ENCODE measurements at places on chromosomes 1 and 21.

DNA sequence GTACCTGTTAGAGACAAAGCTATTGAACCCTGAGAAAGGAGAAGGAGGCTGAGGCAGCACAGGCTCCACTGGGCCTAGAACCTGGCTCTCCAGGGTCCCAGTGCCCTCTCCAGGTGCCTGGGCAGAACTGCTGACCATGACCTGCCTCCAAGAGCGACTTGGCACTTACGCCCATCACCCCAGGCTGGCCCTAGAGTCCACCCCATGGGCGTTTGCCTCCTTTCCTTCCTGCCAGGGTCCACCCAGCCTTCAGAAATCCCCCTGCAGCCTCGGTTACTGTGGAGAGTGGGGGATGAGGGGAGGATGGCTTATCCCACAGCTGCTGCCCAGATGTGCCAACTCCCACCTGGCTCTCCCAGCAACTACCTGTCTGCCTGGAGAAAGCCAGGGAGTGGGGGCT, 14.7 kb upstream of the C1QA start:
- no peak for DNase-seq

GRCh38 chr1:24919791-24920532, 10.1 kb downstream of the RUNX3 start:
- no peak for DNase-seq

GRCh38 chr1:3588395-3588794, 22.9 kb downstream of the MEGF6 start:
- no peak for DNase-seq

DNA sequence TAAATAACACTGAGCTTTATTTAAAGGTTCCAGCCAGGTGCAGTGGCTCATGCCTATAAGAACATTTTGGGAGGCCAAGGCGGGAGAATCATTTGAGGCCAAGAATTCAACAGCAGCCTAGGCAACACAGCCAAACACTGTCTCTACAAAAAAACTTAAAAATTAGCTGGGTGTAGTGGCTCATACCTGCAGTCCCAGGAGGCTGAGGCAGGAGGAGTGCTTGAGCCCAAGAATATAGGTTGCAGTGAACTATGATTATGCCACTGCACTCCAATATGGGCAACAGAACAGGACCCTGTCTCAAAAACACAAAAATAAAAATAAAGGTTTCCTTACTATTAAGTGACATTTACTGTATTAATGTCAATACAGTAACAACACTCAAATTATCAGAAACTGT, 2.1 kb downstream of the TAF12 start:
- DNase-seq, result no peak

GRCh38 chr1:155093911-155094621, 15.4 kb downstream of the EFNA3 start:
- no peak for DNase-seq

DNA sequence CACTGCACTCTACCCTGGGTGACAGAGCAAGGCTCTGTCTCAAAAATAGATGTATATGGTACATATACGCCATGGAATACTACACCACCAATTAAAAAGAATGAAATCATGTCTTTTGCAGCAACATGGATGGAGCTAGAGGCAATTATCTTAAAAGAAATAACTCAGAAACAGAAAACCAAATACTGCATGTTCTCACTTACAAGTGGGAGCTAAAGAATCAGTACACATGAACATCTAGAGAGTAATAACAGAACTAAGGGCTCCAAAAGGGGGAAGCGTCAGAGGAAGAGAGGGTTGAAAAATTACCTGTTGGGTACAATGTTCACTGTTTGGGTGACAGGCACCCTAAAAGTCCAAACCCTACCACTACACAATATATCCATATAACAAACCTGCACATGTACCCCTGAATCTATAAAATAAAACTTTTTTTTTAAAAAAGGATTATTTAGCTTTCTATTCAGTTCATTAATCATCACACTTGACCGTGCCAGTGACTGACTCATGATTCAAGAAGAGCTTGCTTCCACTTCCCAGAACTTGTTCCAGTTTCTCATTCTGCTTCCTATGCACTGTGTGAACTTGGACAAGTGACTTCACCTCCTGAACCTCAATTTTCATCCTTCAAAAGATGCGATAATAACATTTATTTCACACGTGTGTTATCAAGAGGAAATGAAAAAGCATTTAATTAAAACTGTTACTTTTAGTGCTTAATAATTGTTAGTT, 109.6 kb downstream of the PLPP3 start:
- no peak for DNase-seq

- DNase-seq, result no peak
These were observed 93.4 kb downstream of the PCBP3 start for GRCh38 chr21:45736690-45737484.

DNA sequence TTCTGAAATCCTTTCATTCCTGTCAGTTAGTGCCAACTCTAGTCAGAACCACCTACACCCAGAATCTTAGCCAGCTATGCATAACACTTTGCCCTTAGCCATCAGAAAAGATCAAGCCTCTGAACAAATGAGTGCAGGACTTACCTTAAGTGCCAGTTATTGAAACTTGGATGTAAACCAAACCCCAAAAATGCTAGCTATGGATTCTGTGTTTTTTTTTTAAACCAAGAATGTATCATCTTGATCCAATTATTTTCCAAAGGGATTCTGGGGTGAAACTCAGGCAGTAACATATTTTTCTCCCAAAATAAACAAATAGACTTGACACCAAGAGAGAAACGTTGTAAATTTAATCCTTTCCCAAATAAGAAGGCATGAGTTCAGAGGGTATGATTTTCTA, 538.6 kb upstream of the ADAMTS5 start:
- DNase-seq, result no peak

- no peak for DNase-seq
These were observed 10.7 kb upstream of the PHTF1 start for GRCh38 chr1:113770031-113770430.

DNA sequence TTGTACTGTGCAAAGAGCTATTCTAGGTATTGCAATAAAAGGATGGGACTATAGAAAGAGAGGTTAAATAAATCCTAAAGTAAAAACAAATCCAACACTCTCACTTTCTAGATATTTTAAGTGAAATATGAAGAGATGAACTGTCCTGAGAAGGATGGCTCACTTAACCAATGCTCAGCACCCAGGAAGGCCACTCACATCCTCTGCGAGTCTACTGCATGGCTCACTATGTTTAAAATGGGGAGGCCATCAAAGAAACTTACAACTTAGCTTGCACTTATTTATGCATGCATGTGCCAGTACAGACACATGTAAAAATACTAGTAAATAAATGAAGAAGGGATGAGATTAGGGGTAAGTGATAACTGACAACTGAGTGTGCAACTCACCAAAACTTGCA, 37.5 kb downstream of the PLPPR5 start:
- DNase-seq, result no peak

GRCh38 chr1:43557744-43558245, 27.1 kb downstream of the PTPRF start:
- no peak for DNase-seq

- no peak for DNase-seq
These were observed 26.2 kb upstream of the EDN2 start for GRCh38 chr1:41510531-41511238.

- DNase-seq, result no peak
These were observed 18.1 kb upstream of the SLC19A1 start for GRCh38 chr21:45560106-45561021.

- no peak for DNase-seq
These were observed 17.2 kb downstream of the CSRP1 start for GRCh38 chr1:201489643-201490261.
